Cortex of kidney (tissue), 1 donor: ENCODE measurements at places on chromosomes 11 and 22.

- DNase-seq: no peak
Observed at GRCh38 chr11:131977854-131978253, 607.4 kb downstream of the NTM start.

- DNase-seq: no peak
Observed at GRCh38 chr11:81647374-81647773, 1086.3 kb downstream of the FAM181B start.

- DNase-seq: no peak
Observed at GRCh38 chr11:76695133-76695532, 24.6 kb upstream of the LRRC32 start.

DNA sequence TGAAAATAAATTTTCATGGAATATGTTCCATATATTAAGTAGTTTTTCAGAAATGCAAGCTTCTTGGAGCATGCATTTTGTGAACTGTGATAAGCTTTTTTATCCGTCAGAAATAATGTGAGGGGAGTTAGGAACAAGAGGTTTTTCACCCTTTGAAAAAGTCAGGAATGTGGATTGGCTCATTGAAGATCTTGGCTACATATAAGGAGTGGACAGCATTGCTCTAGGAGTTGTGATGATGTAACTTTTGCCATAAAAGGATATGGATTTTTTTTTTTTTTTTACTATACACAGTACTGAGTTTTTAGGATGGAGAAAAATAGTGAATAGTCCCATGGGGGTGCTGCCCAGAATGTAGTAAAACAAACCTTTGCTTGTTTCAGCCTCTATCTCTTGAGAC lies 180.2 kb downstream of the NAV2 start:
- DNase-seq: no peak

DNA sequence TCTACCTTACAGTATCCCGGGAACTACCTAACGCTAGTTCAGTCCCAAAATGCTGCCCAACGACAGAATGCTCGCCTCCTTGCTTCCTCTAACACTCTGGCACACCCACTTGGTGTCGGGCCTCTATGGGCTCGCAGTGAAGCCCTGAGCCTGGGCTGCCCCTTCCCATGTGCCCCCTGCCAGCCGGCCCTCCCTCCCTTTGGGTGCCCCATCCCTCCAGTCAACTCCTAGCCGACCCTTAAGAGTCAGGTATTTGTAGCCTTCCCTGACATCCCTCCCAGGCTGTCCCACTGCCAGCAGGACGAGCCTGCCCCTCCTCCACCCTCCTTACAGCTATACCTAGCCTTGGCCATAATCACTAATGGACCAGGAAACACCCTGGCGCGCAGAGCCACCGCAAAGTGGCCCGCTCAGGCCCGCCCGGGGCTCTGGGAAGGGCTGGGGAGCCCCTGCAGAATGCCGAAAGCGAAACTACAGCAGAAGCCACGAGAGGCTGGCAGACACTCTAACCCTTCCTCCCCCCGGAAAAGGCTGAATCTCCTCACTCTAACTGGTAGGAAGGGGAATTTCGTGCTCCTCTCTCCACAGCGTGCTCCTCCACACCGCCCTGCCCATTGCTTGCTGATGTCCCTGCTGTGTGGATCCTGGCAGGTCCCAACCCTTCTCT lies 8.2 kb downstream of the CBX7 start:
- no peak for DNase-seq

GRCh38 chr11:117511483-117511930 lies 183.9 kb downstream of the CEP164 start:
- no peak for DNase-seq

DNA sequence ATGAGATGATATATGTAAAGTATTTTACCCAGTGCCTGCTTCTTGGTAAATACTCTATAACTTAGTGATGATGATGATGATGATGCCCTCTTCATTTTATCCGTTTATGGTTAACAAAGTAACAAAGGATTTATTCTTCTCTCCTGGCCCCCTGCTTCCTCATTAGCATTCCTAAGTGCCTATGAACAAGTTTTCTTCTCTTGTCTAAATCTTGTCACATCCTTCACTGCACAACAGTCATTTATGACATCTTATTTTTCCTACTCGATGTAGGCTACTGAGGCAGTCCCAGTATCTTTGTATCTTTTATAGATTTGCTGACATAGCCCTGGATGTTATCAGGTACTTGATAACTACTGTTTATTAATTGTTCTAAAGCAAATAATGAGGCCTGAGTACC lies 754.4 kb upstream of the ARHGAP42 start:
- no peak for DNase-seq

DNA sequence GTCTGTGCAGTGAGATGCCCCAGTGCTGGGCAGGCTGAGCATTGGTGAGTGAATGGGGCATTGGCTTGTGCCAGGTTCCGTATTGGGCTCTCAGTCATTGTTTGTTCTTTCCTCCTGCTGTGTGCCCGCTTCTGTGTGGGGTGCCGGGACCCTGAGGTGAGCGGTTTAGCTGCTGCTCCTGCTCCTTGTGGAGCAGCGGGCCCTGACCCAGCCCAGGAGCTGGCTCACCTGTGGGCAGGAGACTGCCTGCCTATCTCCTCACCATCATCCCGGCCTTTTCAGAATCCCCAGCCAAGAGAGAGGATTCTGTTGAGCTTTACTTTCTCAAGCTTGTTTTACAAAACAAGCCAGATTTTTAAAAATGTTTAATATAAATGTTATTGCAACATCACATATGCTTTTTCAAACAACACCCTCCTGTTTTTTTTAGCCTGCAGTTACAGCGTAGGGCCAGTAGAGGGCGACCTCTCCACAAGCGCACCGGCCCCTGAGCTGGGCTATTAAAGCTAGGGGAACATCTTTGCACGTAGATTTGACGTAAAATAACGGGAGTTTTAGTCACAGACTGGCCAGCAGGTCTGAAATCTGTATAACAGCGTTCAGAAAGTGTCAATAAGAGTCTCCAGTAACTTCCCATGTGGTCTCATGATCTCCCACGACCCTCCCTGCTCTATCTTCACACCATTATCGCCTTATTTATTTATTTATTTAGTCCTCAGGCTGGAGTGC lies 25.1 kb upstream of the RELT start:
- DNase-seq: no peak

GRCh38 chr11:17635551-17635938 lies 83.8 kb upstream of the MYOD1 start:
- DNase-seq: no peak

DNA sequence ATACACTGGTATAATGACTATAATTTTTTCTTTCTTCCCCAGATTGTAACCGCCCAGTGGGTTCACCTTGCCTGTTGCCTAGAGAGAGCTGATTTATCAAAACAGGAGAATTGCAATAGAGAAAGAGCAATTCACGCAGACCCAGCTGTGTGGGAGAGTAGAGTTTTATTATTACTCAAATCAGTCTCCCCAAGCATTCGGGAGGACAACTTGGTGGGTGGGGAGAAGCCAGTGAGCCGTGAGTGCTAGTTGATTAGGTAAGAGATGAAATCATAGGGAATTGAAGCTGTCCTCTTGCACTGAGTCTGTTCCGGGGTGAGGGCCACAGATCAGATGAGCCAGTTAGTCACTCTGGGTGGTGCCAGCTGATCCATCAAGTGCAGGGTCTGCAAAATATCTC lies 73.2 kb downstream of the SLC35F2 start:
- DNase-seq: no peak

DNA sequence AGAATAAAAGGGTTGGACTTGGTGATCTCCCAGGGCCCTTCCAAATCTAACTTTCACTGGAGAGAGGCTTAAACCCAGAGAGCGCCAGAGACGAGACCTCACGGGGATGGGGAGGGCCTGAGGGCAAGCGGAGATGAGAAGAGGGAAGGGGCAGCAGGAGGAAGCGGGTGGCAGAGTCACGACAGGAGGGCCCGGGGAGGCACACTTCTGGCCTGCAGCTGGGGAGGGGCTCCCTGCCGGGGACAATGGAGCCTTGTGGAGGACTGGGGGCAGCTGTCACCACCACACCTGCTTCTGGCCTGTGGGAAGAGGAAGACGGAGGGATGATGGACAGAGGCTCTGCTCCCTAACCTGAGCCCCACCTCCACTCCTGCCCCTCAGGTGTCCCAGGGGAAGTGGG lies 40.2 kb downstream of the PDE2A start:
- DNase-seq: no peak

DNA sequence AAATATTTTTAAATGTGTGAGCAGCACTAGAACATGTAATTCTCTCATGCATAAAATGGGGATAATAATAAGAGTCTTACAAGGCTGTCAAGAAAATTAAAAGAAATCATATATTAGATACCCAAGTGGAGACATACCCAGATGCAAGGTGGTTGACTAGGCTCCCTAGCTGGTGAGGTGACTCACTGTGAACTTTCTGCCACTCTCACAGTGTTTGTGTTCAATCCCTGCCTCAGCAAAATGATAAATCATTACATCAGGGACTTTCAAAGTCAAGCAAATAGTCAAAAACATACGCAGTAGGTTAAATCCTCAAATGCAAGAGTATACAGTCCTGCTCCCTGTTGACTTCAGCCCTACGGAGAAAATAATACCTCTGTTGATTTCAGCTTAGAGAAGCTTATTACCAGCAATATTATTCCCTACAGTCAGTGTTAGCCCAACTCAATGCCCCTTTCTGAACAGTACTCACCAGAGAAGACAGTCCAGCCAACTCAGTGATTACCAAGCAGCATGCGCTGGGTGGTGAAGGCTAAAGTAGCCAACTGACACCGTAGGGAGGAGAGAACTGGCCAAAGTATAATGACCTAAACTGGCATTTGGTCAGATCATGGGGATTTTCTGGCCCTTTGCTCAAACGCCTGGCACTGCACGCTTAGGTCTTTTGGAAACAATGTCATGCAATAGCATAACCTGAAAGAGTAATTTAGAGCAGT lies 73.1 kb upstream of the BARX2 start:
- DNase-seq: no peak

DNA sequence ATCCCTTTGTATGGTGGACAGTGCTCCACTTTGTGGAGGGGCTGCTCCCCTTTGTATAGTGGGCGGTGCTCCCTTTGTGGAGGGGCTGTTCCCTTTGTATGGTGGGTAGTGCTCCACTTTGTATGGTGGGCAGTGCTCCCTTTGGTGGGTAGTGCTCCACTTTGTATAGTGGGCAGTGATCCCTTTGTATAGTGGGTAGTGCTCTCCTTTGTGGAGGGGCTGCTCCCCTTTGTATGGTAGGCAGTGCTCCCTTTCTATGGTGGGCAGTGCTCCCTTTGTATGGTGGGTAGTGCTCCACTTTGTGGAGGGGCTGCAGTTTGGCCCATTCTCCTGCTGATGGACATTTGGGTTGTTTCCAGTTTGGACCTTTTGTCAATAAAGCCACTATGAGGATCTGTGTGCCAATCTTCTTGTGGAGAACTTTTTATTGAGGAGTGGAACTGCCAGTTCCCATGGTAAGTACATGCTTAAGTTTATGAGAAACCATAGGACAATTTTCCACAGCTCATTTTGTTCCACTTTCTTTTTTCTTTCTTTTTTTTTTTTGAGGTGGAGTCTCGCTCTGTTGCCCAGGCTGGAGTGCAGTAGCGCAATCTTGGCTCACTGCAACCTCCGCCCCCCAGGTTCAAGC lies 4.6 kb upstream of the TALDO1 start:
- DNase-seq: no peak

GRCh38 chr11:113685654-113686359 lies 20.3 kb downstream of the TMPRSS5 start:
- no peak for DNase-seq

- no peak for DNase-seq
Observed at GRCh38 chr11:20715464-20715863, 46.1 kb downstream of the NELL1 start.

DNA sequence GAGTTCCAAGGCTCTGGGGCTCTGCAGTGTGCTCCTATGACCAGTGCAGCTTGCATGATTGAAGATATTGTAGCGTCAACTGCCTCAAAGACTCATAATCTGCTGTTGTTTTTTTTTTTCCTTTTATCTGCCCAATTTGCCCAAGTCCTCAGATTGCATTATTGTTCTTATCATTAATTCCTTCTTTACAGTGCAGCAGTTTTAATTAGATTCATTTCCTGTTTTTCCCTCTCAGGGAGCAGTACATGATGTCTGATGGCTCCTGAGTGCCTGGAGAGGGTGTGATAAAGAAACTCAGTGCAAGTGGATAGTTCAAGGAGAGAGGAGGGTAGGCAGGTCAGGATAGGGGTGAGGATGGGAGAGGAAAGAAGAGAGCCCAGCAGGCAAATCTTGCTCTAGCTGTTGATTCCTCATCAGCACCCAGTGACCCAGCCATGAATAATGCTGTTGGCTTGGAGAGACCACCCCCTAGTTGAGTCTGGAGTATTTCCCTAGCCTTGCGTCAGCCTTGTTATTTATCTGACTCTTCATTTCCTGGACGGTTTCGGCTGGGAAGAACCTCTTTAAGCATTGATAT lies 219.6 kb upstream of the SESN3 start:
- no peak for DNase-seq

DNA sequence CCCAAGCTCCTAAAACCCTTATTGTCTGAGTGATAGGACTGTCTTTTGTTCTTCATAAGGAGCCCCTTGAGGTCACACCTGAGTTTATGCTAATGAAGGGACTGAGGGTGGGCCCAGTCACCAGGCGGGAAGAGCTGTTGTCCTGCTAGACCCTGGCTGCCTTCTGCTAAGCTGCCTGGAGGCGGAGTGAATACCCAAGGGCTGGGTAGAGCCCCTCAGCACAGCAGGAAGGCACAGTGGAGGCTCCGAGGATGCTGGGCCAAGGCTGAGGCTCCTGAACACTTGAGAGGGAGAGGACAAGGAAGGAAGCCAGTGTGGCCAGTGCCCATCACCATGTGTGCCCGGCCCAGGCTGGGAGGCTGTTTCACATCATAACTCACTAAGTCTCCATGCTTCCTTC lies 4.8 kb upstream of the PHF21B start:
- DNase-seq: no peak

DNA sequence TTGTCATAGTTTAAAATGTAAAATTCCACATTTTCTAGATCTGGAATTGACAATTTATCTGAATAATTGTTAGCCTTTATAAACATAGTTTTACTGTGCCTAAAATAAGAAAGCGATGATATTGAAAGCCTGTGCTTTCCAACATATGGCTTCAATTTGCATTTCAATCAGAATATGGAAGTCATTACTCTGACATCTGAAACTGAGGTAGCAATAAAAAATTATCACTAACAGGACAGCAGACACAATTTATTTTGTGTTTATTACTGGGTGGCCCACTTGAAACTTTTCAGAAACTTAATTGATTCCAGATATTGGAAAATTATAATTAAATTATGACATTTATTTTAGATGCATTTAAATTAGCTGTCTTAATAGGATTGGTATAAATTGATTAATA lies 78.5 kb downstream of the TMEM135 start:
- DNase-seq: no peak

- no peak for DNase-seq
Observed at GRCh38 chr22:20247010-20247505, 21.1 kb downstream of the RTN4R start.
